ENCODE measurements at places on chromosomes 5 and 9.

DNA sequence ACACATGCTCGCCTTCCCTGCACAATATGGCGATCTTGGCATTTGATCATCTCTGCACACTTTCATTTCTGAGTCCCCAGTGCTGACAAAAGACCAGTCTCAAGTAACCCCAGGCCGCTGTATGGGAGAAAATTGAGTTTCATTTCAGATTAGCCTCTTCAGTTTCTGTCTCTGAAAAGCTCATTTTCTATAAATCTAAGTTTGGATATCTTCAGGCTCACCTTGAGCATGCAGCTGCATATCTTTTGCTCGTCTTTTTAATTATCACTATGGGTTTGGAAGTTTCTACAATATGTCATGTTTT is 169.1 kb upstream of the MAST4 start:
- DNase-seq, result no peak

GRCh38 chr5:160672521-160672920 is 179.5 kb downstream of the ATP10B start:
- DNase-seq, result no peak

GRCh38 chr5:51622161-51622790 is 239.0 kb downstream of the ISL1 start:
- no peak for DNase-seq

DNA sequence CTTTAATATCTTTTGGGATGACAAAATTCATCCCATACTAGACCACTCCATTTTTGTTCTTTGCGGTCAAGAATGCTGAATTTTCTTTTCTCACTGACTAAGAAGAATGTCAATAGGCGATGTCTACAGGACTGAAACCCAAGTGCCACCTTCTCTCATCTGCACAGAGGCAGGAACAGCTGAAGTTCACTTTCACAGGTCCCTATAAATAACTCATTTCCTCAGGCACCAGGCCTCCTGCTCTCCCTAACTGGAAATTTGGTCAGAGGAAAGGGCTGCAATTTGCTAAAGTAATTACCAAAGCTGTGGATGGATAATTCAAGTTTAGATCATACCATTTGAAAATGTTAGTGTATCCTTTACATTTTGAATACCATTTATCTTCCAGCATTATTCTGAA is 142.9 kb downstream of the DIRAS2 start:
- no peak for DNase-seq

DNA sequence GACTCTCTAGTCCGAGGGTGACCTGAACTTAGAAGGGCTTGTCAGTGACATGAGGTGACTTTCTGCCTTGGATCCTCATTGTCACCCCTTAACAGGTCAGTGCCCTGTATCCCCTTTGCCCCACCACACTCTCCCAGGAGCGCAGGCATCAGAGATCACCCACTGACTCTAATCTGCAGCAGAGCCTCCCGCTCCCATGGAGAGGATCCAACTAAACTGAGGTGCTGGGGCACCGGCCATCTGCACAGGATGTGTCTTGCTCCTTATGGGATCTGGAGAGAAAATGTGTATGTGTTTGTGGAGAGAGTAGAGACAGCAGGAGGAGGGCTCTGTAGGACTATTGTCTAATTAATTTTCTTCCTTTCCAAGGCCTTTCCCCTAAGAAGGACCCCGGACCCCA is 213.7 kb downstream of the ROR2 start:
- no peak for DNase-seq

- DNase-seq, result no peak
These were observed 25.8 kb downstream of the WNT8A start for GRCh38 chr5:138109463-138110265.

GRCh38 chr5:4191703-4192102 is 596.1 kb downstream of the IRX1 start:
- DNase-seq, result no peak

- DNase-seq, result no peak
These were observed 21.9 kb downstream of the ZDHHC21 start for GRCh38 chr9:14671377-14671776.

- DNase-seq, result no peak
These were observed 14.7 kb downstream of the ASTN2 start for GRCh38 chr9:117400171-117400570.

DNA sequence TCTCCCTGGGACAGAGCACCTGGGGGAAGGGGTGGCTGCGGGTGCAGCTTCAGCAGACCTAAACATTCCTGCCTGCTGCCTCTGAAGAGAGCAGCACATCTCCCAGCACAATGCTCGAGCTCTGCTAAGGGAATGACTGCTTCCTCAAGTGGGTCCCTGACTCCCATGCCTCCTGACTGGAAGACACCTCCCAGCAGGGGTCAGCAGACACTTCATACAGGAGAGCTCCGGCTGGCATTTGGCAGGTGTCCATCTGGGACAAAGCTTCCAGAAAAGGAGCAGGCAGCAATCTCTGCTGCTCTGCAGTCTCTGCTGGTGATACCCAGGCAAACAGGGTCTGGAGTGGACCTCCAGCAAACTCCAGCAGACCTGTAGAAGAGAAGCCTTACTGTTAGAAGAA is 77.2 kb downstream of the SLCO6A1 start:
- peak; percentile 17 for DNase-seq

DNA sequence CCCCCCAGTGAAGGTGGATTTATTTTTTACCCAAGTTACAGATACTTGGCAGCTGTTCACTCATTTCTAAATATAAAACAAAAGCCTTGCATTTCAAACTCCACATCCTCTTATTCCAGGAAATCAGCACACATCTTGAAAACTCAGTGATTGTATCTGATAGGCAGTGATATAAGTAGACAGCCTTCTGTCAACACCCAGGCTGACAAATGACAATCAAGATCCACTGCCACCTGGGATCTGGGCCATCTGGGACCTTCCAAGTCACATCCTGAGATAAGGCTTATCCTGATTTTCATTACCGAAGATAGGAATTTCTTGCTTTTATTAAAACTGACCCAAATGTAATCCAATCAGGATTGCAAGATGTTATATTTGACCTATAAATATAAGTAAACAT is 201.3 kb upstream of the PUM3 start:
- no peak for DNase-seq

DNA sequence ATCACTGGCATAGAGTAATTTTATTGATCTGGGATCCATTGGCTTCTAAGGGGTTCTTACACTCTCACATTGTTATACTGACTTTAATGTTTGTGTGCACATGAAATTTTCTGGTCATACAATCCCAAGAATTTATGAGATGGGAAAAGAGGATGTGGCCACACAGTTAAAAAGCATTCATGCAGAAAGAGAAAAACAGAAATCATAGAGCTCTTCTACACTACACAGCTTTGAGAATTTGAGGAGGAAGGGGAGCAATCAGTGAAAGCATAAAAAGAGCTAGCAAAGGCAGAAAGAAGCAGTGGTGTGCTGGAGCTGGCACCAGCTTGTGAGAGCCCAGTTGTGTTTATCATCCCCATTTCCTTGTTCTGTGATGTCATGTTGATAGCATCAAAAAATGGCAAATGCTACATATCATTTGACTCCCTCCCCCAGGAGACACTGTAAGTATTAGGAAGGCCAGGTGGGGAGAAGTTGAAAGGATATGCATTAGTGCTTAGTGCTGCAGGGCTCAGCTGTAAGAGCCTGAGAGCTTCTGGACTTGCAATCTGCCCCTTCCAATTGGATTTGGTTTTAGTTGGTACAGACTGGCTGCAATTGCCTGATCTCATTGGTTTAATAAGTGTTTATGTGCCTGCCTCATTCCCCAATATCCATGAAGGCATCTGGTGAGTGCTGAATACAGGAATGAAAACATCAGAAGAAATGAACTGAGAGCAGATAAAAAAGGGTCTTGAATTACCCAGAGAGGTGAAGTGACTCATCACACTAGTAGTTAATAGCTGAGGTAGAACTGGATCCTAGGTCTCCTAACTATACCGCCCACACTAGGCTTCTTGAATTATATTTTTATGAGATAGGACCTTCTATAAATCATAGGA is 30.9 kb downstream of the RHOBTB3 start:
- DNase-seq, result no peak

GRCh38 chr9:135693265-135693664 is 6.0 kb downstream of the SOHLH1 start:
- DNase-seq, result no peak

- no peak for DNase-seq
These were observed 111.2 kb downstream of the JAKMIP2 start for GRCh38 chr5:147671365-147671764.

GRCh38 chr5:178532666-178533065 is 57.5 kb downstream of the COL23A1 start:
- DNase-seq, result no peak

DNA sequence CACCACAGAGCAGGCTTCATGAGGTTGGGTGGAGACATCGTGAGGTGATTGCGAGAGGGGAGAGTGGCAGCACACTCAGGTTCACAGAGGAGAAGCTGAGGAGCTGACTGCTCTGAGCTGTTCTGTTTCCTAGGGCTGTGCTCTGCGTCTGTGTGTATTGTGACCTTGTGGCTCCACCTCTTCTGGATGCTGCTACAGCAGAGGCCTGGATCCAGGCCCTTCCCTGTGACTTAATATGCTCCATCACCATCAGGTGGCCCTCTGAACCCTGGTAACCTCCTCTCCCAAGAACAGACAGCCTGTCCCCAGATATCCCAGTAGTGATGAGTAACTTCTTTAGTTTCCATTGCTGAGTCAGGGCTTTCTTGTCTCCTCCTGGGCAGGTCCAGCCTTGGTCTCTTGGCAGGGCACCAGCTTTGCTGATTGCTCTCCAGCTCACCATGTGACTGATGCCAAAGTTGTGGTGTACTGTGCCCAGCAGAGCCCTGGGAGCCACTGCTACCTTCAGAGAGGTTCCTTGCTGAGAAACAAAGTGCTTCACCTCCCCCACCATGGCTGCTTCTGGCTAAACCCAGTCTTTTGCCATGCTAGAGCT is 212.8 kb upstream of the CHD1 start:
- DNase-seq, result no peak

- no peak for DNase-seq
These were observed 110.7 kb upstream of the MAMDC2 start for GRCh38 chr9:69932901-69933300.

DNA sequence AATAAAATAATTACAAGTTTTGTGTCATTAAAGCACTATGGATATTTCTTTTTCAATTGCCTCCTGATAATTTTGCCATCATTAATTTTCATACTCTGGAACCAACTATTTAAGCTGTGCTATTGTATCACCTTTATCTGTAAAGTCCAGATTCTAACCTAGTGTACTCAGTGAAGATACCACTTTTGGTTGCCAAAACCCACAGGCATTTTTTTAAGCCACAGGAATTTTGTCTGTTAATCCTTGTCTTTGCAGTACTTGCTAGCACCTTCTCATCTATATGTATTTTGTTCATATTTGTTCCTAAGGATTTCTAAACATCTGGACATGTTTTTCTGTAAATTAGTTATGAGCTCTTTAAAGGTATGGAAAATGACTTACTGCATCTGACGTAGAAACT is 481.4 kb upstream of the DAB2 start:
- no peak for DNase-seq

DNA sequence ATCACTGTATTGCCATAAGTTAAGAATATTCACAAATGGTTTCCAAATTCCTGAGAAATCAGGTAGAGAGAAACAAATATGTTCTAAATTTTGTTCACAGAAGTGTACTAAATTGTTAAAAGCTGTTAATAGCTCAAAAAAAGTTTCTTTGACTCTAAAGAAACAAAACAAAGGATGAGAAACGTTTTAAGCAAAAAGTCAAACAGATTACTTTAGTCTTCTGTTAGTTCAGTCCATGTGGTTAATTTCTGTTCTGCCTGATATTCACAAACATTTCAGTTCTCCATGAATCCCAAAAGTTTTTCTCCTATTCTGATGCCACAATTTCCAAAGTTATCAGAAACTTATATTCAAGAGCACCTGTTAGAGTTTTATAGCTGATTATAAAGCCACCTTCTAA is 7.7 kb upstream of the FANCC start:
- no peak for DNase-seq
